ENCODE measurements at places on chromosomes 3 and 15. TPM values are rescaled to one million over a fixed set of nuclear protein-coding genes. Genes with fewer than 3 reads are reported as not detected.

- no peak for DNase-seq
Observed at GRCh38 chr15:75920079-75920478, 16.4 kb downstream of the FBXO22 start.

DNA sequence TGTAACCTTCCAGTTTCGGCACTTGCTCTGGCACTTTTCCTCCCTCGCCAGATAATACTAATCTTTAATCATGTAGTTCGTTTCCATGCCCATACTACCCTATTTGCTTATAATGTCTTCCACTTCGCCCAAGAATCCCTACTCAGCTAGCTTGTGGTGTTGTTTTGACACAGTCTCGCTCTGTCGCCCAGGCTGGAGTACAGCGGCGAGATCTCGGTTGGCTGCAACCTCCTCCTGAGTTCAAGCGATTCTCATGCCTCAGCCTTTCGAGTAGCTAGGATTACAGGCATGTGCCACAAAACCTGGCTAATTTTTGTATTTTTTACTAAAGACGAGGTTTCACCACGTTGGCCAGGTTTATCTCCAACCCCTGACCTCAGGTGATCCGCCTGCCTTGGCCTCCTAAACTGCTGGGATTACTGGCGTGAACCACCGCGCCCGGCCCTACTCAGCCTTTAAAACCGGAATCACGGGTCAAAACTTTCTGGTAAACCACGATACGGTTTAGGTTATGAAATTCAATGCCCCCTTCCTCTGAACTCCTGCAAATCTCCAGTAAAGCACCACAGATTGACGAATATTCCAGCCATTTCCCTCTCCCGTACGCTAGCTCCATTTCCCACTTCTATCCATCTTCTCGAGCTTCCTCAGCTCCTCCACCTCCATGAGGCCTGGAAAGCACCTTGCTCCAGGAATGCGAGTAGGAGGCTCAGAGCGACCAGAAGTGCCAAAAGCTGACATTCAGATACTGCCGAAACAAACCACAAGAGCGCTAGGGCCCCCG is 878 bp upstream of the RAD51 start:
- DNase-seq, result peak; percentile 39

- no peak for DNase-seq
Observed at GRCh38 chr3:83096-83495, 113.5 kb upstream of the CHL1 start.

GRCh38 chr15:32108661-32109060 is 78.3 kb downstream of the CHRNA7 start:
- no peak for DNase-seq

DNA sequence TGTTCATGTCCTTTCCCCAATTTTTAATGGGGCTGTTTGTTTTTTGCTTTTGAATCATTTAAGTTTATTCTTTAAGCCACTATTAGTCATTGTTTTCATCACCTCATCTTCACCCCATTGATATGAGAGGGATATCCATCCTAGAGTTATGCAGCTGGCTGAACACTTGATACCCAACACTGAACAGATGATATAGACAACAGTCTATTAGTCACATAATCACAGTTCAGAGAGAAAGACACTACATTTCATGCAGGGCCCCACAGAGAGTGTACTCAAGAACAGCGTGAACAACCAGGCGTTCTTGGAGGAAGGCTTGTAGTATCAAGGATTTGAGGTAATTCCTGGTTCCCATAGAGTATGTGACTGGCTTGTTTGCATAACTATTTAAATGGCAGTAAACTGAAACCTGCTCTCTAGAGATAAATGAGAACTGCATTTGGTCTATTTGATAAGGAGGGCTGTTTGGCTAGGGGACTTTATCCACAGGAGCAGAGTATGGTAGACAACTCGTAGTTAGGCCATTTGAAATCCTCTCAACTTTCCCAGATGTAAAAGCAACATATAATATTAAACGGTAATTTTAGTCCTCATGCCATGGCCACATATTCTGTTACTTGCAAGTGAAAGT is 618.7 kb downstream of the SI start:
- DNase-seq, result no peak

CSPG4 gene
- total RNA-seq, result 27.6 TPM
